BJ (cell line): ENCODE measurements at places on chromosomes 11 and 22. TPM values are rescaled to one million over a fixed set of nuclear protein-coding genes. Genes with fewer than 3 reads are reported as not detected.

GRCh38 chr22:38739300-38740055, 16.3 kb downstream of the SUN2 start:
- DNase-seq, result no peak

- DNase-seq, result no peak
These were observed 225.5 kb upstream of the NARS2 start for GRCh38 chr11:78800096-78800690.

DNA sequence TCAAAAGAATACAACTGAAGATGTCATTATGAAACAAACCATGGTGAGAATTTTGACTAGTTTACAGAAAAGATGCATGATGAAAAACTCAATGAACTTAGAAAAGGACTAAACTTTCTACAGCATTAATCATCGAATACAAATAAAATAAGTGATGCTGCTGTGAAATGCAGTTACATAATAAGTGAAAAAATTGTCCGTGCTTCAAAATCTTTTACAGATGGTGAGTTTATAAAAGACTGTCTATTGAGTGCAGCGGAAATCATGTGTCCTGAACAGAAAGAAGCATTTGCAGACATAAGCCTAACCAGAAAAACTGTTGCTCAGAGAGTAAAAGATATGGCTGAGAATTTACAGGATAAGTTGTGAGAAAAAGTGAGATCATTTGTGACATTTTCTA, 33.8 kb downstream of the NEAT1 start:
- DNase-seq, result peak; percentile 67

- DNase-seq, result no peak
These were observed 63.9 kb upstream of the PICALM start for GRCh38 chr11:86132667-86133249.

DNA sequence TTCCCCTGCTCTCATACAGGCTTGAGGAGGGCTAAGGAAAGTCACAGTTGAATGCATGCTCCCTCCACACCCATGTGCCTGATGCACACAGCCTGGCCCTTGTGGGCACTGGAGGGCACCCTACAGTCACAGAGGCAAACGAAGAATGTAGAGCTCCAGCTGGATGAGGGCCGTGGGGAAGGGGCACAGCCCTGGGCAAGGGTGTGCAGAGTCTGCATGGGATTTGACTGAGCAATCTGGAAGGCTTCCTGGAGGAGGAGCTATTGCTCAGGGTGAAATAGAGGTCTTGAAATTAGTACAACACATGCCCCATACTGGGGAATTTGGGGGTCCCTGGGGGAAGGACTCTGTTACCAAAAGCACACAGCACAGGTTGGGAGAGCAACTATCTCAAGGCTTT, 64.0 kb downstream of the KCNQ1 start:
- DNase-seq, result no peak

- DNase-seq, result no peak
These were observed 4.3 kb downstream of the RTN4RL2 start for GRCh38 chr11:57464539-57465181.

- DNase-seq, result no peak
These were observed 18.5 kb downstream of the IL10RA start for GRCh38 chr11:118004543-118005223.

- no peak for DNase-seq
These were observed 55.5 kb downstream of the CLPB start for GRCh38 chr11:72378704-72379383.

DNA sequence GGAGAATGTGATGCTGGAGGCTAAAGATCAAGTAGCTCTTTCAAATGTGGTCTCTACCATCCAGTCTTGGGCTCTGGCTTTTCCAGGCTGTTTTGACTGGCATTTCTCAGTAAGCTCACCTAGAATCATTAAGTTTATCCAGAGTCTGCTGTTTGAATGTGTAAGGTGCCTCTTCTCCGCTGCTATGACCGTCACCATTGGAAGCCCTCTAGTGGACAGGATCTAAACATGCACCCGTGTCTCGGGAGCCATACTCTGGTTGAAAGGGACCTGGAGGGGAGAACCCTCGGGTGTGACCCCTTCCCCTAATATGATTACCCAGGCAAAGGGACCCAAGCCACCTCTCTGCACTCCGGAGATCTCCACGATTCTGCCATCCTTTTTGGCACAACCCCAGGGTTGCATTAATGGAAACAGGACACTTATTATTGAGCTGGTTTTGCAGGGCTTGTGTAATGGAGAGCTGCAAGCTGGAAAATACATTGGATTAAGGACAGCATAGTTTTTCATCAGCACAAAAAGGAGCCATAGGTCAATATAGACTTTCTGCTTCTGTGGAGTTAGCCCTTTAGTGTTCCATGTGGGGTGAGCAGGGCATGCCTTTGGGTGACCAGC, 191.0 kb upstream of the LARGE1 start:
- DNase-seq, result no peak

- DNase-seq, result no peak
These were observed 17.8 kb upstream of the NEAT1 start for GRCh38 chr11:65404638-65405339.

GRCh38 chr11:9250139-9250582, 15.0 kb downstream of the DENND5A start:
- DNase-seq, result no peak

Gene SPI1
- polyA plus RNA-seq, result not detected in 2 replicates

Gene EIF3M
- 202 and 394 TPM in 2 replicates for polyA plus RNA-seq

- peak; percentile 35 for DNase-seq
These were observed 24.3 kb upstream of the PICK1 start for GRCh38 chr22:38032681-38033521.

Gene ANO3
- 3.0 and 5.0 TPM in 2 replicates for polyA plus RNA-seq

GRCh38 chr11:128857341-128857740, 9.8 kb downstream of the KCNJ1 start:
- DNase-seq, result no peak

DNA sequence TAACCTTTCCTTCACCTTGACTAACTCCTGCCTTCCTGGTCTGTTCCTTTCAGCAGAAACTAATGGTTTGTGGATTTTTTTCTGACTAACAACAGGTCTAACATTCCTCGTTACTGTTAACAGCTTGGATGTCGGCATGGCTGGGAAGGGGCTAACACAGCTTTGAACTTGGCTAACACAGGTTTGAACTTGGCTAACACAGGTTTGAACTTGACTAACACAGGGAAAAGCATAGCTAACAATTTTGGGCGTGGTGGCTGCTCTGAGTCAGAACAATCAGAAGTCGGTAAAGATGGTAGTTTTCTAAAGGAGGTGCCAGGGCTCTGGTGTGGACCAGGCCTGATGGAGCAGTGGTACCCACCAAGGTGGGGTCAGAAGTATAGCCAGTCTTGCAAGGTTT, 16.1 kb downstream of the MIAT start:
- no peak for DNase-seq

Gene GGTLC2
- polyA plus RNA-seq, result not detected in 2 replicates

Gene MPPED2
- polyA plus RNA-seq, result not detected in 2 replicates

- no peak for DNase-seq
These were observed 83.8 kb downstream of the MPPED2 start for GRCh38 chr11:30502305-30502704.

- no peak for DNase-seq
These were observed 119.8 kb downstream of the KCNQ1OT1 start for GRCh38 chr11:2580061-2580421.

Gene TMEM25
- polyA plus RNA-seq, result 16.1 and 30.2 TPM in 2 replicates

Gene KCNJ1
- polyA plus RNA-seq, result not detected in 2 replicates

Gene CD3D
- not detected in 2 replicates for polyA plus RNA-seq

Gene PARVG
- polyA plus RNA-seq, result not detected in 2 replicates

DNA sequence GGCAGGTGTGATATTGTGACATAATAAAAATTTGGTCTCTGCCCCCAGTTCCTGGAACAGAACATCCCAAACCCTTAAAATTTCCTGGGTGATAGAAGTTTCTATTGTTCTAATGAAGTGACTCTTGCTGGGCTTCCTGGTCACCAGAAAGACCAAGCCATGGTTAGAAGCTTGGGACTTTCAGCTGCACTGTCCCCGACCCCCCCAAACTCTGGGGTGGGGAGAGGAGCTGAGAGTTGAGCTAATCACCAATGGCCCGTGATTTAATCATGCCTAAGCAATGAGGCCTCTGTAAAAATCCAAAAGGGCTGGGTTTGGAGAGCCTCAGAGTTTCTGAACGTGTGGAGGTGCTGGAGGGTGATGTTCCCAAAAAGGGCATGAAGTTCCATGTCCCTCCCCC, 54.8 kb upstream of the FTH1 start:
- no peak for DNase-seq

Gene RFPL3
- not detected in 2 replicates for polyA plus RNA-seq

Gene SHISAL1
- polyA plus RNA-seq, result 0.28 and 0.34 TPM in 2 replicates

DNA sequence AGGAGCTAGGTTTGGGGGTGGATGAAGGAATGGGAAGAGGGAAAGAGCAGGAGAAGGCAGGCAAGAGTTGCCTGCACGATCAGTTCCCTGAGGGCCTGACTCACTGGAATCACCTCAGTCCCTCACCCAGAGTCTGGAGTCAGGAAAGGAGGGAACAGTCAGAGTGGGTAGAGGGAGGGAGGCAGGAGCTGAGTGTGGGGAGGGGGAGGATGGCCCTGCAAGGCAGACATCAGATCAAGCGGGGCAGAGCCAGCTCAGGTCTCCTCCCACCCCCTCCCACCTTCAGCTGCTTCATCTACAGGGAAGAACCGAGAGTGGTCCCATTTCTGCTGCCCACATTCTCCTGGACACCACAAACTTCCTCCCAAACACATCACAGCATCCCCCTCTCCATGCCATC, 58.9 kb downstream of the PDE2A start:
- no peak for DNase-seq

DNA sequence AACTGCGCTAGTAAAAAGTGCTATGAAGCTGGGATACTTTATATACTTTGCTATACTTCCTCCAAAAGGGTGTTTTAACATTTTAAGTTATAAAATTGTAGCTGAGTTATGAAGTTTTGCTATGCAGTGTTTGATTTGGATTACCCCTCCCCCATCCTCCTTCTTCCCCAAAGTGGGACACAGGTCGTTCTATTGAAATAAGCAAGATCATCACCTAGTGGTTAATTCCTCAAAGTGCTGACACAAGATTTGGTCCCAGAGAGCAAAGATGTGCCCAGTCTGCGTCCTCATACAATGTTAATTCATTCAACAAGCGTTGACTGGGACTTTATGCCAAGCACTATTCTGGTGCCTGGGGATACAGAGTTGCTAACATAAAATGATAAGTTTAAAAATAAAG, 78.5 kb downstream of the SPON1 start:
- DNase-seq, result no peak

GRCh38 chr11:44167046-44167445, 71.6 kb downstream of the EXT2 start:
- DNase-seq, result no peak

- DNase-seq, result no peak
These were observed 44.0 kb upstream of the OPCML start for GRCh38 chr11:133576351-133576750.

Gene PAMR1
- 112 and 131 TPM in 2 replicates for polyA plus RNA-seq

DNA sequence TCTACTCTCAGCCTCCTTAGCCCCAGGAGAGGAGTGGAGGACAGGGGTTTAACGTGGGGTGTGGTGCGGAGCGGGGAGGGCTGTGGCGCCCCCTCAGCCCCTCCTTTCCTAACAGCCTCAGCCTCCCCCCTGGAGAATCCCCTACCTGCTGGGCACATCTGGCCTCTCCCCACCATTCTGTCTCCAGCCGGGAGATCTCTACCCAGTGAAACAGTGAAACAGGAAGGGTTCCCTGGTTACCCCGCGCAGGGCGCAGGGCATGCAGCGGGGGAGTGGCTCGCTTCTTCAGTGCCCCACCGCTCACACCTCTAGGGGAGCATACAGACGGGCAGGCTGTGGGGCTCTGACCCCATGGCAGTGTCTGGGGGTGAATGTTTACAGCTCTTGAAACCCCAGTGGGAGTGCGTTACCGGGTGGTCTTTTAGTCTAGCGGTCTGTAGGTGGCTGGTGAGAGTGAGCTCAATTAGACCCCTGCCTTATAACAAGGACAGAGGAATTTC, 54.7 kb upstream of the CCDC188 start:
- no peak for DNase-seq

DNA sequence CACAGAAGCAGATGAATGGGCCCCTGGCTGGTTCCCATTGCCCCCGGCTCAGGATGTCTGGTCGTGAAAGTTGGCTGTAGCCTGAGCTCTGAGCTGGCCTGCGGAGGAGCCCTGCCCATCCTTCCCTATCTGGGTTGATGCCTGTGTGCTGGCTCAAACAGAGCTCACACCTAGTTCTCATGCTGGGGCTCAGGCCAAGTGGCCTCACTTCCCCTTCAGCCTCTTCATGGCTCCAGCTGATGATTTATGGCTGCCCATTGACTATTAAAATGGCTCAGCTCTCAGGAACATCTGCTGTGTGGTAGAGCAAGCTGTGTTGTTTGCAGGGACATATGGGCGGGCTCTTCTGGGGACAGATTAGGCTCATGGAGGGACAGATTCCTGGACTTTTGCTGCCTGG, 64.7 kb downstream of the ADAMTS15 start:
- peak; percentile 63 for DNase-seq

Gene PNPLA3
- 3.4 and 4.8 TPM in 2 replicates for polyA plus RNA-seq

- DNase-seq, result no peak
These were observed 17.7 kb downstream of the GP1BB start for GRCh38 chr22:19741053-19741452.

DNA sequence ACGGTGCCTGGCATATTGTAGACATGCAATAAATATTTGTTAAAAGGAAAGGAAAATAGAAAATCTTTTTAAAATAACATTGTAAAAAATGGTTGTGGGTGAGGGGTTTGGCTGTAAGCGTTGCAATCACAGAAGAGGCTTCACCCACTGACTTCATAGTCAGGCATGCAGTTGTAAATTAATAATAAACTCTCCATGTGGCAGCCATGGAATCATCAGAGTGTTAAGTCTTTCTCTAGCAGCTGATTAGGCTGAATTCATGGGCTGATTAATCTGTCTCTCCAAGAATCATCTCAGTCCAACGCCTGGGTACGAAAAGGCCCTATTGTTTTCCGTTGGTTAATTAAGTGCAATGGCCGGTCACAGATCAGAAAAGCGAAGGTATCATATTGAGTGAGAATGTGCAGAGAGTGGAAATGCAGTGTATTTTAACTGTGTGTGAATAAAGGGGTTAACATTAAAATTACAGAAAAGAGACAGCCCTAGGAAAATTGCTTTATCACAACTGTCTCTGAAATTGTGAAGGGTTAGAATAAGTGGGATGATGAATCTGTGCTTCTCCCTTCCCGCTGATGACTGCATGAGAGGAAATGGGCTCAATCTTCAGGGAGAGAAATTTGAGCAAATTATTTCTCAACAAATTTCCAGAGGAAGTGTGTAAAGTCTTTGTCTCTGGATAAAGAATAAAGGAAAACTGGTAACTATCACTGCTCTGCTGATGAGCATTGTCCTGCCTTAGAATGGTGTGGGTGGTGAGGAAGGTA, 269.0 kb downstream of the FAM76B start:
- no peak for DNase-seq

DNA sequence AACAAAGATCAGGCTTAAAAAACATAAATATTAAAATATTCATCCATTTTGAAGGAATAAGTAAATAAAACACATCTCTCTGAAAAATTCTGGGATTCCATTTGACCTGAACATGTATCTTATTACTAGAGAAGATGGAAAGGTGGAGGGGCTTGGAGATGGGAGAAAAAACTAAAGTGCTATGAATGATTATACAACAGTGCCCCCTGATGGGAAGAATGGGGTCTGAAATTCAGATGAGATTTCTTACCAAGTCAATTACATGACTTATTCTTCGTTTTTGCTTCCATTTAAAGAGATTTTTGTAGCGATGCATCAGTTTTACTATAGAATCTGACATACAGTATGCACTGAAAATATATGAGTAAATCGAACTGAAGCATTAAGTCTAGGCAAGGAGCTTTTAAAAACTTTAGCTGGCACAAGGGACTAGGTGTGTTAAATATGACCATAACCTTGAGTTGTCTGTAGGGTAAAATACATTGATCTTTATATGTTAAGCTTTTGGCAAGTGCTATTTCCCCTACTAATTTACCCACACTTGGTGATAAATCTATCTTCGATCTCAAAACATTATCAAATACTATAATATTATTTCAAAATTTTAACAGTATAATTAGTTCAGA, 718.8 kb downstream of the CNTN5 start:
- DNase-seq, result no peak

Gene SLC5A4
- polyA plus RNA-seq, result not detected in 2 replicates
